A549 treated with CpdA at 1 μM for 4 hours (cell line): ENCODE measurements at places on chromosomes 7 and 10. TPM values are rescaled to one million over a fixed set of nuclear protein-coding genes. Genes with fewer than 3 reads are reported as not detected.

The NRG3 gene
- total RNA-seq, result not detected in 5 replicates

The GHRHR gene
- not detected in 5 replicates for total RNA-seq

The PLXNA4 gene
- total RNA-seq, result 0.58 to 2.1 TPM (median 1.3 TPM) in 5 replicates

The KCP gene
- total RNA-seq, result 0.11 to 0.21 TPM (median 0.16 TPM) in 5 replicates

The MALRD1 gene
- 0.02 TPM in 1 of 5 replicates, not detected in the others for total RNA-seq

The AKR1B15 gene
- total RNA-seq, result 31.9 to 46.8 TPM (median 39.2 TPM) in 5 replicates

The PTN gene
- not detected in 5 replicates for total RNA-seq

The AOC1 gene
- total RNA-seq, result not detected in 5 replicates

The NODAL gene
- not detected in 5 replicates for total RNA-seq

The IFT22 gene
- total RNA-seq, result 49.4 to 58.6 TPM (median 54.3 TPM) in 5 replicates

The SEMA3A gene
- 5.6 to 8.9 TPM (median 6.3 TPM) in 5 replicates for total RNA-seq

The PODXL gene
- 44.7 to 71.9 TPM (median 60.4 TPM) in 5 replicates for total RNA-seq

The GBX1 gene
- not detected in 5 replicates for total RNA-seq

The DOCK1 gene
- total RNA-seq, result 20.7 to 25.9 TPM (median 24.2 TPM) in 5 replicates

The GIMAP8 gene
- total RNA-seq, result not detected in 5 replicates

The TDRD1 gene
- not detected in 5 replicates for total RNA-seq

The WDR11 gene
- 20.4 to 29.6 TPM (median 24.2 TPM) in 5 replicates for total RNA-seq

The SAMD9L gene
- total RNA-seq, result 0.47 to 1.0 TPM (median 0.75 TPM) in 5 replicates

The DLG5 gene
- 29.0 to 34.8 TPM (median 34.1 TPM) in 5 replicates for total RNA-seq
